ENCODE measurements at places on chromosomes 13 and 19. TPM values are rescaled to one million over a fixed set of nuclear protein-coding genes. Genes with fewer than 3 reads are reported as not detected.
A peak's percentile ranks its signal among the peaks of the same experiment; 100 is the strongest.

DNA sequence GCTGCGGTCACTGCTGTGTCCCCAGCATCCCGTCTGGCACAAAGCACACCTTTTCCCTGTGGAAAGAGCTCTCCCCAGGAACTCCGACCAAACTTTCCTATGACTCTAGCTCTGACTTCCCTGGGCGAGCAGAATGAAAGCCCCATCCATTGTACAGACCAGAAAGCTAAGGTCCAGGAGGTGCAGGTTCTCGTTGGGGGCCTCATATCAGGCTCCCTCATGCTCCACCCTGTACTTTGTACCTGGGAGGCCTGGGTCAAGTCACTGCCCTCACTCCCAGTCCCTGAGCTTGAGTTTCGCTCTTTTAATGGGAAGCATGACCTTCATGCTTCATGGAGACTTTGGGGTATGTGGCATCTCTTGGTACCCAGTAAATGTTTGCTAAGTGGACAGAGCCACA is 18.4 kb downstream of the CYTH2 start:
- no peak overlapping the region for H3K4me3 ChIP-seq
- no peak overlapping the region for H3K27ac ChIP-seq
- H3K36me3 ChIP-seq: no peaks in the 10 kb centered on the region
- peaks cover 5% of the 10 kb centered on the region for H3K4me1 ChIP-seq

DNA sequence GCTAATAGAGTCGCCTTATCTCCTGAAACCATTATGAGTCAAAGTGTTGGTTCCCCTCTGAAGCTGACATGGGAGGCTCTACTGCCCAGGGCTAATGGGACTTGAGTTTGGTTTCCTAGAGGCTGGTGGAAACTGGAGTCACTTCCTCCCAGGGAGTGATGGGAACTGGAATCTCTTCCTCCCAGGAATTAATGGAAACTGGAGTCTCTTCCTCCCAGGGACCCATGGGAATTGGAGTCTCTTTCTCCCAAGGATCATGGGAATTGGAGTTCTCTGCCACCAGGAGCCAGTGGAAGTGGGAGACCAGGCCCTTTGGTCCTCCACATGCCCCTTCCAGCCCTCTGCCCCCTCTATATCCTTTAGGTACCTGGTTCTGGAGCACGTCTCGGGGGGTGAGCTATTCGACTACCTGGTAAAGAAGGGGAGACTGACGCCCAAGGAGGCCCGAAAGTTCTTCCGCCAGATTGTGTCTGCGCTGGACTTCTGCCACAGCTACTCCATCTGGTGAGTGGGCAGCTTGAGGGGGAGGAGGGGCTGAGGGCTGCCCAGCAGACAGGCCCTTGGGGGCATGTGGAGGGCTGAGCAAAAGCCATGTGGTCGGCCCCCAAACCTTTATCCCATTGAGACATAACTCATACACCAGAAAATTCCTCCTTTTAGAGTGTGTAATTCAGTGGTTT is 5.5 kb downstream of the BRSK1 start:
- H3K27ac ChIP-seq: no peak overlapping the region
- H3K36me3 ChIP-seq: no peaks in the 10 kb centered on the region
- no peak for DNase-seq
- H3K4me1 ChIP-seq: no peaks in the 10 kb centered on the region

GRCh38 chr19:49148784-49149651 is 6.2 kb downstream of the HRC start:
- H3K36me3 ChIP-seq: no peaks in the 10 kb centered on the region
- DNase-seq: peak; percentile 97
- H3K4me3 ChIP-seq: peak overlapping the region; percentile 27
- H3K27ac ChIP-seq: peak overlapping the region; percentile 92

GRCh38 chr19:23460656-23461055 is 65.4 kb upstream of the ZNF91 start:
- DNase-seq: no peak
- no peak overlapping the region for H3K27ac ChIP-seq
- H3K36me3 ChIP-seq: no peaks in the 10 kb centered on the region
- no peaks in the 10 kb centered on the region for H3K4me1 ChIP-seq

DNA sequence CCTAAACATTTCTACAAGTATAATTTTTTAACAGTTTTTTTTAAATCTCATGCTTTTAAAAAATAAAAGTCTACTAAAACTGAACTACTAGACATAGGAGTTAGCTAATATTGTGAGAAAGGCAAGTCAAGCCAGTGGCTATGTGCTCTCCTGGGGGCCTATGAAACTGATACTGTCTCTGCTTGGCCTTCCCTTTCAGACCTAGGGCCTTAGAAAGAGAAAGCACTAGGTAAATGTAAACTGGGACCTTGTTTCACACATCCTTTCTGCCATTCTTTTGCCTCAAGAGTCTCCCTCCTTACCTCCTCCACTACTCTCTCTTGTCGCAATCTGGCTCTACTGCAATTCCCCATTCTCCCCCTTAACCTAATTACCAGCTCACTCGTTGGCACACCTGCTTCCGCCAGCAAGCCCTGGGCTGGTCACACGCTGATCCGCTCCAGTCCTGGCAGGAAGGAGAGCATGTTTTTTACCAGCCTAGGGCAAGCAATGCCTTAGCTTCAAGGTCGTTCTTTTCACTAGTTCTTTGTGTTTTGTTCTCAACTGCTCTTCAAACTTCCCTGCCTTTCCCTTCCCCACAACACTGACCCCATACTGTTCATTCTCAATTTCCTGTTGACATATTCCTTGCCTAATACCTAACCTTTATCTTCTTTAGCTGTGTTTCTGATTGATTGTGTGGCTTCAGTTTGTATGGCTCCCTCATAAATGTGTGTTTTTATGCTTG is 23.1 kb downstream of the TBC1D4 start:
- no peak for DNase-seq
- peak overlapping the region; percentile 10 for H3K27ac ChIP-seq
- H3K4me3 ChIP-seq: no peak overlapping the region
- H3K27me3 ChIP-seq: no peaks in the 10 kb centered on the region
- H3K4me1 ChIP-seq: peaks cover 9% of the 10 kb centered on the region

DNA sequence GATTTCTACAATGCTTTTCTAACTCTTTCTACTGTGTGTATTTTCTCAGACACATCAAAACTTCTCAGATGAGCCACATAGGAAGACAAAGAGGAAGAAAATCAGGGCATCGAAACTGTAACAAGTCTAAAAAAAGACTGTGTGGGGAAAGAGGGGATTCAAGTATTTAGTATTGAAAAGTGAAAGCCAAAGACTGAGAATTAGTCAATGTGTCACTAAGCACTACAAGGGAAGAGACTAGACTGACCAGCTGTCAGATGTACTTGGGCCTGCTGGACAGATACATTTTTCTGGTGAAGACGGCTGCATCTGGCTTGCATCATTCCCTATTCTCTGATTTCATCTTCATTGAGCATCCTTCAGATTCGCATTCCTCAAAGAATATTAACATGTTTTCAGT is 25.4 kb downstream of the COMMD6 start:
- no peak overlapping the region for H3K27ac ChIP-seq
- no peaks in the 10 kb centered on the region for H3K4me1 ChIP-seq
- H3K27me3 ChIP-seq: no peaks in the 10 kb centered on the region
- no peak overlapping the region for H3K4me3 ChIP-seq

DNA sequence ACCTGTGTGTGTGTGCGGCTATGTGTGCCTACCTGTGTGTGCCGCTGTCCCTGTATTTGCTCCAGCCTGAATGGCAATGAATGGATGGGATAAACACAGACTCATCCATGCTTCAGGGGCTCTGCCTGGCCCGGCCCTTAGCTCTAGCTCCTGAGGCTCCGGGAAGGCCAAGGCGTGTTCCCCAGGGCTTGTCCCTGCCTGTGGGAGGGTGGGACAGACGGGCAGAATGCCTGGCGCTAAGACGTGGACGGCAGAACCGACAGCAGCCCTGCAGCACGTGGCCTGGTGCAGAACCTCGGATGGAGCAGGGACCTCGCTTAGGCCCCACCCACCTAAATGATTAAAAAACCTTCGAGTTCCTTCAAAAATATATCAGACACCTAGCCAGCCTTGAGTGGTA is 57.8 kb upstream of the C13orf46 start:
- no peaks in the 10 kb centered on the region for H3K27me3 ChIP-seq
- no peak for DNase-seq
- no peak overlapping the region for H3K27ac ChIP-seq
- no peaks in the 10 kb centered on the region for H3K36me3 ChIP-seq
- peaks cover 29% of the 10 kb centered on the region for H3K4me1 ChIP-seq

DNA sequence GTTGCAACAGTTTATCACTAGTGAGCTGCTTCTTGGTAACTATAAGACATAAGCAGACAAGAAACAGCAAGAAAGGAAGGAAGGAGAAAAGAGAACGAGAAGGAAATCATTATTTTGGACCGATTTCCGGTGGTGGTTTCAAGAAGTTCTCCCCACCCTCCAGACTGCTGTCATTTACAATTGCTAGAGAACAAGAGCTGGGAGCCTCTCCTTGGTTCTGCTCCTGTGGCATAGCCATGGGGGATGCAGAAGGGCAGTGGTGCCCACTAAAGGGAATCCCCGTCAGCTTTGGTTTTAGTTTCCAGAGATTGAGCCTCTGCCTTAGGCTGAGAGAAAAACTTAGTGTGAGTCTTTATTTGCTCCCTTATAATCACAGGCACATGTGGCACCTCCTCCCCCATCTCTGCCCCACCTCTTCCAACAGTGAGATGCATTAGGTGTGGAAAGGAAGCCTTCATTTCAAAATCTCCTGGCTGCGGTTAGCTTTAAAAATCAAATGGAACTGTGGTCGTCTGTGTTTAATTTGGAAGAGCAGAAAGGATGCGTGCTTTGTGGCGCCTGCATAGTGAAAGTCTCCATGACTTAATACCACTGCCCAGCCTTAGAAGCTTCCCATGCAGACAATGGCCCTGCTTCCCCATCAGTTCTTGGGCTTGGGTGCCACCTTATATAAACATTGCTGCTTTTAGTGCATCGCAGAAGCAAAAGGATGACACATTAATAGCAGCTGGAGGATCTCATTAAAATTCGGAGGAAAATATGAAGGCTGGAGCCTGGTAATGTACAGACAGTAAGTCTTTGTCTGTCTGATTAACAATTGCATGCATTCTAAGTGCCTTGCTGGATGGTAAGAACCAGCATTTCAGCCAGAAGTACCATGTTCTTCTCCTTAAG is 25.0 kb downstream of the LRCH1 start:
- H3K27me3 ChIP-seq: no peaks in the 10 kb centered on the region
- H3K36me3 ChIP-seq: no peaks in the 10 kb centered on the region
- no peak overlapping the region for H3K4me3 ChIP-seq
- no peak for DNase-seq
- H3K4me1 ChIP-seq: peaks cover 35% of the 10 kb centered on the region

DNA sequence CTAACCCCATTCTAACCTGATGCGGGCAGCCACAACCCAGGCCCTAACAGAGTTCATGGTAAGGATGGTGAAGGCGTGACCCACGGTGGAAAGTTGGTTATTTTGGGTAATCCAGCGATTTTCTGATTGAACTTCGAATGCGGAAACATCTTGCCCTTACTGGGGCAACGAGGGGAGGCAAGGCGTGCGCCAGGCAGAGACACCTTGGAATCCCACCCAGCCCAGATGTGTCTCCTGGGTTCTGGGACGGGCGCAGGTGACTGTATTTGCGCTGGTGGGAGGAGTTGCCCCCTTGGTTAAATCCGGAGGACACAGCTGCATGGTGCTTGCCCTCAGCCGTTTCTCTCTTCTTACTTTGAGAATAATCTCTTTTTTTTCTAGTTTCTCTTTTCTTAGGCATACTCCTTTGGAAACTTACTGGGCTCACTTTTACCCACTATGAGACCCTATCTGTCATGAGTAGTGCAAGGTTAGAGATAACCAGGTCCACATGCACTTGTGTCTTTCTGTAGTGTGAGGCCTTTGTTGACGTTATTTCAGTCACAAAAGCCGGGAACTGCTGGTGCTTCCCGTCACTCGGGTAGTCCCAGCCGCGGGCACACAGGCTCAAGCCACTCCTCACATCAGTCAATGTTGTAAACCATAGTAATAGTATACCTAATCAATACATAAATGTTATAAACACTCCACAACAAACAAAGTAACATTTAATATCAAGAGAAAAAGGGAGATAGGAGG is 81.5 kb downstream of the ATP11A start:
- H3K27me3 ChIP-seq: no peaks in the 10 kb centered on the region
- H3K4me3 ChIP-seq: no peak overlapping the region
- H3K4me1 ChIP-seq: peaks cover 24% of the 10 kb centered on the region
- no peak for DNase-seq
- H3K27ac ChIP-seq: peak overlapping the region; percentile 34
- no peaks in the 10 kb centered on the region for H3K36me3 ChIP-seq

DNA sequence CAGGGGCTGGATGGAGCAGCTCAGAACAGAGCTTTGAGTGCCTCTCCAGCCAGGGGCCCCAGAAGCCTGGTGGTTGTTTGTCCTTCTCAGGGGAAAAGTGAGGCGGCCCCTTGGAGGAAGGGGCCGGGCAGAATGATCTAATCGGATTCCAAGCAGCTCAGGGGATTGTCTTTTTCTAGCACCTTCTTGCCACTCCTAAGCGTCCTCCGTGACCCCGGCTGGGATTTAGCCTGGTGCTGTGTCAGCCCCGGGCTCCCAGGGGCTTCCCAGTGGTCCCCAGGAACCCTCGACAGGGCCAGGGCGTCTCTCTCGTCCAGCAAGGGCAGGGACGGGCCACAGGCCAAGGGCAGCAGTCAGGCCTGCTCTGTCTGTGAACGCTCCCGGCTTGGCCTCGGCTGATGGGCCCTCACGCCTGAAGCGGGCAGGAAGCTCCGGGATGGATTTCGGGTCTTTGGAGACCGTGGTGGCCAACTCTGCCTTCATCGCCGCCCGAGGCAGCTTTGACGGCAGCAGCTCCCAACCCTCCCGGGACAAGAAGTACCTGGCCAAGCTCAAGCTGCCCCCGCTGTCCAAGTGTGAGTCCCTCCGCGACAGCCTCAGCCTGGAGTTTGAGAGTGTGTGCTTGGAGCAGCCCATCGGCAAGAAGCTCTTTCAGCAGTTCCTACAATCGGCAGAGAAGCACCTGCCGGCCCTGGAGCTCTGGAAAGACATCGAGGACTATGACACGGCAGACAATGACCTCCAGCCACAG is at the start of gene GRK1:
GRK1 (plus strand) TSS at position 269 of the 751 bp plus-strand sequence; CDS start at position 437, 168 bp downstream.
- no peaks in the 10 kb centered on the region for H3K36me3 ChIP-seq
- peak; percentile 49 for DNase-seq
- H3K27me3 ChIP-seq: no peaks in the 10 kb centered on the region
- no peak within 1 kb of the TSS for H3K4me3 ChIP-seq
- no peak within 1 kb of the TSS for H3K27ac ChIP-seq

DNA sequence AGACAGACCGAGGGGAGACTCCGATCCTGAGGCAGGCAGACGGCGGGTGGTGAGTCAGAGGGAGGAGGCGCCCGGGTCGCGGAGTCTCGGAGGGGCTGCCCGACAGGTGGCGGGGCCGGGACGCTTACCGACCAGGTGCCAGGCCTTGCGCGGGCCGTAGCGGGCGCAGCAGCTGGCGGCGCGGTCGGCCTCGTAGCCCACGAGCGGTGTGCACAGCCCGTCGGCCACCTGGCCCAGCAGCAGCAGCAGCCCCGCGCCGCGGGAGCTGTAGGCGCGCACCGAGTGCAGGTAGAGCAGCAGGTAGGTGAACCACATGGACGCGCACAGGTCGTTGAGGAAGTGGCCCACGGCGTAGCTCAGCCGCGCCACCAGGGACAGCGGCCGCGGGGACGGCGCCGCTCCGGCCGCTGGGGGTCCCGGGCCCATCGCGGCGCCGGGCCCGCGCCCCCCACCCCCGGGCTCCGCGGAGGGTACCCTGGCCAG is 367 bp downstream of the MFSD12 start:
- H3K27me3 ChIP-seq: no peaks in the 10 kb centered on the region
- peak overlapping the region; percentile 93 for H3K4me3 ChIP-seq
- H3K36me3 ChIP-seq: no peaks in the 10 kb centered on the region

GRCh38 chr13:102944821-102945220 is 99.0 kb downstream of the ERCC5 start:
- no peak overlapping the region for H3K4me3 ChIP-seq
- H3K36me3 ChIP-seq: no peaks in the 10 kb centered on the region
- no peaks in the 10 kb centered on the region for H3K27me3 ChIP-seq
- no peak overlapping the region for H3K27ac ChIP-seq

The RASAL3 gene
- total RNA-seq: 4.6 TPM

The ERICH4 gene
- total RNA-seq: not detected

The ZNF575 gene
- total RNA-seq: 2.3 TPM

The TUBA3C gene
- total RNA-seq: not detected

The ZNF431 gene
- total RNA-seq: 19.4 TPM

The OLFM4 gene
- 5.6 TPM for total RNA-seq

All from lung (tissue), 17 donors.